ENCODE measurements at places on chromosomes 16 and 17. TPM values are rescaled to one million over a fixed set of nuclear protein-coding genes. Genes with fewer than 3 reads are reported as not detected.

GRCh38 chr17:7591596-7591995 is 1.7 kb upstream of the SOX15 start:
- DNase-seq, result no peak

The ATP1B2 gene
- 0.10 TPM for total RNA-seq

- DNase-seq, result no peak
Observed at GRCh38 chr17:53270936-53271335, 551.8 kb upstream of the KIF2B start.

GRCh38 chr17:76523084-76524037 is 14.1 kb downstream of the CYGB start:
- peak; percentile 77 for DNase-seq

The KRTAP4-5 gene
- not detected for total RNA-seq

- no peak for DNase-seq
Observed at GRCh38 chr16:30619202-30619601, 9.0 kb upstream of the ZNF689 start.

DNA sequence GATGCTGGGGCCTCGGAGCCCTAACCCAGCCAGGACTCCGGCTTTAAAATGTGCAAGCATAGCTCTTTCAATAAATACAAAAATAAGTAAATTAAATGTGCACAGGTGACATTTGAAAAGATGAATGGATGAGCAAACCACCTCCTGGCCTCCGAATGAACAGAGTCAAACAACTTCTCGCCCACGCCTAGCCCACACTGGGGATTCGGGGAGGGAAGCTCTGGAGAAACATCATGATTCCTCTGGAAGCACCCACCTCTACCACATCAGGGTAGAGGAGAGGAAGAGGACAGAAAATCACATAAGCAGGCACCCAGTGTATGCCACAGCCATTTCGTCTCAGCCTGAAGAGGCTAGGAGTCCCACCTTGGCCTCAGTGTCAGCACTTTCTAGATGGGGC is 105.8 kb downstream of the SDK2 start:
- no peak for DNase-seq

GRCh38 chr17:76593384-76593826 is 7.7 kb upstream of the ST6GALNAC2 start:
- no peak for DNase-seq

- DNase-seq, result no peak
Observed at GRCh38 chr16:55010492-55011160, 80.0 kb downstream of the IRX5 start.

The DBNDD1 gene
- 14.4 TPM for total RNA-seq

GRCh38 chr17:9991351-9991750 is 86.3 kb upstream of the RCVRN start:
- DNase-seq, result no peak

DNA sequence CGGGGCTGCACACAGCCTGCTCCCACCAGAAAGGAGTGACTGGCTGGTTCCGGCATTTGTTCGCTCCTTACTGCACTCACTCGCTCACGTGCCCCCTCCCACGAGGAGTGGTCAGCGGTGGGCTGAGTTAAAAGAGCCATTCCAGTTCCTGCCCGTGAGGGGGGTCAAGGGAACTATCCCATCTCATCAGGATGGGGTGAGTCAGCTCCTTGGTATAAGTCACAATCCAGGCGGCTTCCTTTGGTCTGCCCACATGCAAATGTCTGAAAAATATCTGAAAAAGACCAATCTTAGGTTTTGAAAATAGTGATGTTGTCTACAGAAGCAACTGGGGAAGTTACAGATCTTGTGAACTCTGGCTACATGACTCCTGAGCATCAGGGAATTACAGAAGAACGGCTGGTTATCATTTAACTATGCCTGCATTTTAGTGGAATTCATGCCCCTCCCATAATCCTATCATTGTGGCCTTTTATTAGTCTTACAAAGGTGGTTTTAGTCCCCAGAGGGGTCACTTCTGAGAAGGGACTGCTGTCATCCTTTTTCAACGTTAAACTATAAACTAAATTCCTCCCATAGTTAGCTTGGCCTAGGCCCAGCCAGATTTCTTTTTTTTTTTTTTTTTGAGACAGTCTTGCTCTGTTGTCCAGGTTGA is 9.8 kb upstream of the TNFSF12 start:
- DNase-seq, result no peak

DNA sequence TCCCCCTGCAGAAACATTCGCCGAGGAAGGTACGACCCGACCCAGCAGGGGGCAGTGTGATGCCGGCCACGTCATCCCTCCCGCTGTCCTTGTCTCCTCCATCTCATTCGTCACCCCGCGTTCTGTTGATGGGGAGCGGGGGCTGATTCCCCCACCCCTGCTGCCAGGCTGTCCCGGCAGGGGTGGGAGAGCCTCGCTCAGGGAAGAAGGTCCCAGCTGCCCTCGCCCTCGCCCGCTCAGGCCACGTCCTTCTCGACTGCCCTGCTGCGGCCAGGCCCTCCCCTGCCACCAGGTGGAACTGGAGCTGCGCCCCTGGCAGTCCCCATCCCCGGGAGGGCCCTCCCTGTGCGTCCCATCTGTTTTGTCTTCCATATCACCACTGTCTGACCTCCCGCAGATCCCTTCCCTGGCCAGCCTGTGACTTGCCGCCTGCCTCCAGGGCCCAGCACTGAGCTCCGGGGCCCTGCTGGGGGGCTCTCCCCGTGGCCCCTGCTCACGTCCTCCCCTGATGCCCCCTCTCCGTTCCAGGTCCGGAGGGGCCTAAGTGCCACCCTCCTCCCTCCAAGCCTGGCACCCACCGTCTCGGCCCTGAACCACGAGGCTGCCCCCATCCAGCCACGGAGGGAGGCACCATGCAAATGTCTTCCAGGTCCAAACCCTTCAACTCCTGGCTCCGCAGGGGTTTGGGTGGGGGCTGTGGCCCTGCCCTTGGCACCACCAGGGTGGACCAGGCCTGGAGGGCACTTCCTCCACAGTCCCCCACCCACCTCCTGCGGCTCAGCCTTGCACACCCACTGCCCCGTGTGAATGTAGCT is 20.6 kb downstream of the ADAM11 start:
- DNase-seq, result peak; percentile 86

The CCL15 gene
- total RNA-seq, result not detected

GRCh38 chr17:17935321-17936271 is 36.6 kb downstream of the TOM1L2 start:
- DNase-seq, result peak; percentile 55

GRCh38 chr16:22969567-22969966 is 155.6 kb downstream of the HS3ST2 start:
- DNase-seq, result no peak

DNA sequence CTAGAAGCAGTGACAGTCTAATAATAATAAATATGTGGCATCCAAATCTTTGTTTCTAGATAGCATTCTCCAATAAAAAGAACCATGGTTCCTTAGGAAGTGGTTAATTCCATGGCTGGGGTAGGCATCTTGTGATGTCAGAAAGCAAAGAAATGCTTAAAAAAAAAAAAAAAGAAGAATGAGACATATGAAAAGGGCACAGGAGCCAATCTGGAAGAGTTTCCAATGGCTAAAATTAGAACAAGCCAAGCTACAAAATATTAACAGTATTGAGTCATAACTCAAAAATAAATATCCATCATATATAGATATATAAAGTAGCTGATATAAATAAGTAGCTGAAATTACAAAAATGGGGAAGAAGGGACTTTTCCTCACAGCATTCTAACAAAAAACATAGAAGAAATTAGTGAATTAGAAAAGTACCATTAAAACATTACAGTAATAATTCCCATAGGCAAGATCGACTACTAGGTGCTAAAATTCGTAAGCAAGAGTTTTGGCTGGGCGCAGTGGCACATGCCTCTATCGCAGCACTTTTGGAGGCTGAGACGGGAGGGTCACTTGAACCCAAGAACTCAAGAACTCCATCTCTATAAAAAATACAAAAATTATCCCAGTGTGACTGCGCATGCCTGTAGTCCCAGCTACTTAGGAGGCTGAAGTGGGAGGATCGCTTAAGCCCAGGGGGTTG is 111.3 kb downstream of the TRIM37 start:
- no peak for DNase-seq

GRCh38 chr17:59840329-59841090 is 52.2 kb downstream of the TUBD1 start:
- DNase-seq, result no peak

The TNS4 gene
- not detected for total RNA-seq

DNA sequence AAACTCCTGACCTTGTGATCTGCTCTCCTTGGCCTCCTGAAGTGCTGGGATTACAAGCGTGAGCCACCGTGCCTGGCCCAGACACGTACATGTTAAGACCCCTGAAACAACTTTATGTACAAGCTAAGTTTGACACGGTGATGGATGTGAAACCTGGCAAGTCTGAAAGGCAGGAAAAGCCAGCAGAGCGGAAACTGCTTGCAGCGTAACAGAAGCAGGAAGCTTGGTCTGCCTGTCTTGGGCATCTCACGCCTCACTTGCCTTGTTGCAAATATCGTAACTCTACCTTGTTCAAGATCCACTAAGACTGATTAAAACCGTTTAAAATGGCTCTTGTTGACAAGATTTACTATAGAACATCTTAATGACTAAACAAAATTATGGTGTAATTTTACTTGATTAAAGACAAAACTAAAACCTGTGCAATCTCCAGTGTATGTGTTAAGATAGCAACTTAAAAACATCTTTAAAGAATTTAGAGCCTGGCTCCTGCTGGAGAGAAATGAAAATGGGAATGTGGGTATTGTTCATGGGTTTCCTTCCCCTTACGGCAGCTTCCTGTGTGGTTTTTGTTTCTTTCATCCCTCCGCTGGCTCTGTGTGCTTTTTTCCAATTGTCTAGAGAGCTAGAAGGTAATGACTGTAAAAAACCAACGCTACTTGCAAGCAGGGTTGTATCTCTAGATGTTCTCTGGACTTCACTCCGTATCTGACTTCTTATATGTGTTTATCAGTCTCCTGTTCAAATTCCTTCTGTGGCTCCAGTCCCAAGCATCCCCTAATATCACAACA is 477.6 kb downstream of the XYLT1 start:
- DNase-seq, result no peak

The CA7 gene
- total RNA-seq, result not detected

DNA sequence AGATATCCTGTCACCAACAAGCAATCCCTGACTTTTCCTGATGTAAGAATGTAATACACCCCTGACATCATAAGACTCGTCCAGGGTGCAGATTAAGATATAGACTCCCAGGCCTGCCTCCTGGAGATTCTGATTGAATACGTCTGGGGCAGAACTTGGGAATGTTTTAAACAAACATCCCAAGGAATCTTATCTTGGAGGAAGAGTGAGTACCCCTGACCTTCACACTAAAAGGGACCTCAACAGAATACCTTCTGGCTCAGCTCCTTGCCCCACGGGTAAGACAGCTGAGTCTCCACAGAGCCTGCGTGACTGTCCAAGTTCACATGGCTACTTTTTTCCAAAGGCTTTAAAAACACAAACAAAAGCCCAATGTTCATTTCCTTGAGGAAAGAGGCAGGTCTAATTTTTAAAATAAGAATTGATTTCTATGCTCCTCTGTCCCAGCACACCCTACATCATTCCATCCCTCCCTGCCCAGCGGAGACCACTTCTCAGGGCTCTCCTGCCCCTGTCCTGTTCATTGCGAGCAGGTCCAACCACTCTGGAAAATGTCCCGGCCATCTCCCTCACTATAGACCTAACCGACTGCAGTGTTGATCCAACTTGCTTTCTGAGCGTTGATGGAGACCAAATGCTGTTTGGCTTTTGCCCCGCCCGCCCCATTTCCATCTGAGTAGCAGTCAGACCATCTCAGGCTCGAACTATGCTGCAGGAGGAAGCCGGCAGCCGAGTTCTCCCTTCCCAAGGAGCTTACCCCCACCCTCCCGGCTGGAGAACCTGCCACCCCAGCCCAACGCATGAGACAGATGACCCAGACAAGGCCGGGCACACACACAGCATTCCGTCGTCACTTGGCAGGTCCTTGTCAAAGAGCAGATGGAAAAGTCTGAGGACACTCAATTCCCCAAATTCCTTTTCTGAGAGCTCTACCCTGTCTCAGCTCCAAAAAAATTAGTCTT is 44.1 kb upstream of the MYH10 start:
- no peak for DNase-seq

- DNase-seq, result no peak
Observed at GRCh38 chr17:37025238-37025637, 76.5 kb downstream of the AATF start.

The PRSS8 gene
- not detected for total RNA-seq

The OTOP2 gene
- not detected for total RNA-seq

The KRT15 gene
- 0.08 TPM for total RNA-seq

GRCh38 chr17:79038545-79039135 is 14.7 kb downstream of the C1QTNF1 start:
- no peak for DNase-seq

- DNase-seq, result no peak
Observed at GRCh38 chr16:6031102-6031501, 933.5 kb upstream of the EEF2KMT start.

The ASB16 gene
- total RNA-seq, result not detected

GRCh38 chr16:75379911-75380847 is 53.1 kb downstream of the CFDP1 start:
- DNase-seq, result no peak

The KCNH4 gene
- total RNA-seq, result not detected

DNA sequence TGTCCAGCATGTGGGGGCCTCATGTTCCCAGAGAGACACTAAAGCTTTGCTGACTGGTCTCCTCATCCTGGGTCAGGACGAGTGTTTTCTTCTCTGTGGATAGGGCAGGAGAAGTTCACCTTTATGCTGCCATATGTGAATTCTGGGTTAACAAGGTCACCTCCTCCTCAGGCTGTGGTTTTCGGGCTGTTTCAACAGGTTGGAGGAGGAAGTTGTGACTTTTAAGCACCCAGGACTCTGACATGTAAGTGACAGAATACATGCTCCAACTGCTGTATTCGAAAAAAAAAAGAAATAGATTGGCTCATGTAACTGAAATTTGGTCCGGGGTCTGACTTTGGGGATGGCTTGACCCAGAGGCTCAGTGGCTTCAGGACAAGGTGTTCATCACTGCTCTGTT is 54.2 kb downstream of the SNX20 start:
- no peak for DNase-seq

The HOXB7 gene
- 18.8 TPM for total RNA-seq

The PPY gene
- total RNA-seq, result not detected

- DNase-seq, result peak; percentile 86
Observed at GRCh38 chr17:42101513-42102292, 3.4 kb upstream of the ZNF385C start.

The USP10 gene
- 68.3 TPM for total RNA-seq

DNA sequence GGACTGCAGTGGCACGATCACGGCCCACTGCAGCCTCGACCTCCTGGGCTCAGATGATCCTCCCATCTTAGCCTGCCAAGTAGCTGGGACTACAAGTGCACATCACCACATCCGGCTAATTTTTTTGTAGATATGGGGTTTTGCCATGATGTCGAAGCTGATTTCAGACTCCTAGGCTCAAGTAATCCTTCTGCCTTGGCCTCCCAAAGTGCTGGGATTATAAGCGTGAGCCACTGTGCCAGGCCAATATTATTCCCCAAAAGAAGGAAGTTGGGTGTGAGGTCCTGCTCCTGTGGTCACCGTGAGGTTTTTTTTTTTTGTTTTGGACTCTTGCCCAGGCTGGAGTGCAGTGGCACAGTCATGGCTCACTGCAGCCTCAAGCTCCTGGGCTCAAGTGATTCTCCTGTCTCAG is 1.5 kb downstream of the AMZ2 start:
- no peak for DNase-seq

The BCO1 gene
- total RNA-seq, result not detected

The TMIGD1 gene
- not detected for total RNA-seq
